Effector CD4-positive, alpha-beta T cell (primary cell): ENCODE measurements at places on chromosomes 2 and 18.

DNA sequence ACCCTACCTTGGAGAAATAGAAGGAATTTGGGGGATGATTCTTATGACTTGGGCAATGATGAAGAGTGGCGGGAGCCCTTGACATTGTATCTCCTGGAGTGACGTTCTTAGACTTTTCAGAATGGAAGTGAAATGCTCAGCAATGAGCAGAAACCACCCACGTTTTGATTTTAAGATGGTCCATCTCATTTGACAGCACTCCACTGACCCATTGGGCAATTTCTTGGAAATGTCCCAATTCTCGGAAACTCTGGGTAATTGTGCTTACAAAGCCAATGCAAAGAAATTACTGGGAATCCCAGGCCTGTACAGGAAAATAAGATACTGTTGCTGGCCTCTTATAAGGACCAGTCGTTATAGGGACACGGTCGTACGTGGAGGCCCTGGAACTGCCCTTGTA lies 170.0 kb upstream of the COPS8 start:
- no peak for DNase-seq

DNA sequence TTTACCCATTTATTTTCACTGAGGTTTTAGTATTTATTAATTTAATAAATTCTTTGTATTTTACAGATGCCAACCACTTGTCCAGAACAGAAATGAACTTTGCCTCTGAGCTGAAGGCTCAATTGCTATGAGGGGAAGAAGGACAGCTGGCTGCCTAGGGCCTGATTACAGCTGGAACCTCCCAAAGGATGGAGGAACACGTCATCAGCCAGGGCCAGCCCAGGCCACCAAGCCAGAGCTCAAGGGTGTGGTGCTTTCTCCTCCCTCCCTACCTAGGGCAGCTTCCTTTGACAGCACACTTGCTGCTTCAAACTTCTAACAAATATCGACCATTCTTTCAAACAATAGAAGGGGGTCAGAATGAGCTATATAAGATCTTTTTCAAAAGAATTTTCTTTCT lies 19.7 kb upstream of the RIOK3 start:
- no peak for DNase-seq

DNA sequence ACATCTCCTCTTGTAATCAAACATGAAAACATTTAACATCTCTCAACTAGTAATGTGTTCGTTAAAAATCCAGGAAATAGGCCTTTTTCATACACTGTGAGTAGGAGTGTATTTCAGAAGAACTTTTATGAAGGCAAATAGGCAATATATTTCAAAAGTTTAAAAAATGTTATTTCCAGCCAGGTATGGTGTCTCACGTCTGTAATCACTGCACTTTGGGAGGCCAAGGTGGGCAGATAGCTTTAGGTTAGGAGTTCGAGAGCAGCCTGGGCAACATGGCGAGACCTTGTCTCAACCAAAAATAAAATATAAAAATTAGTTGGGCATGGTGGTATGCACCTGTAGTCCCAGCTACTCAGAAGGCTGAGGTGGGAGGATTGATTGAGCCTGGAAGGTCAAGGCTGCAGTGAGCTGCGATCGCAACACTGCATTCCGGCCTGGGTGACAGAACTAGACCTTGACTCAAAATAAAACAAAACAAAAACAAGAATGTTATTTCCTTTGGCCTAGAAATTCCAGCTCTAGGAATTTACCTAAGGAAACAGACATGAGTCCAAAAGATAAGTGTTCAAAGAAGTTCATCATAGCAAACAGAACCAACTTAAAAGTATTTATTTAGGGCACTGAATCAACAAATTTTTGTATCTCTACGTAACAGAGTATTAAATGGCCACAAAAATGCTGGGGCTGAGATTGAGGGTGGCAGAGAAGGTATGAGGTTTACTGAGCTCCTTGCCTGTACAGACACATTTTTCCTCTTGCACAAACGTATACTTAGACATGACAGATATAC lies 14.9 kb downstream of the RBKS start:
- no peak for DNase-seq

GRCh38 chr2:217396586-217396985 lies 536.7 kb upstream of the TNP1 start:
- no peak for DNase-seq

DNA sequence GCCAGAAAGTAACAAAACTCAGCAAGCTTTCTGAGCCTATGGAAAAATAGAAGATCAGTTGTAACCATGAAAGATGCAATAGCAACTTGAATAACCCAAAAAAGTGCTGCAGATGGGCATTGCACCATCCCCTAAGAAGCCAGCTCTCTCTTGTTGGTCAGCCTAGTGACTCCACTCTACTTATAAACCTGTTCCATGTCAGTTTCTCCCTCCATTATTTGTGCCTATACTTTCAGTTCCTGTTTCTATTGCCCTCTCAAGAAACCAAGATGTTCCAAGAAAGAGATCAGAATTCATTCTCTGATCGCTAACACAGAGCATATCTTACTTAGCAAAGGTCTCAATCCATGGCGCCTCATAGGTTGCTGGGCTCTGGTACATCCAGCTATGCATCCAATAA lies 170.3 kb upstream of the MAP2 start:
- no peak for DNase-seq

- no peak for DNase-seq
Observed at GRCh38 chr2:207395535-207396251, 134.1 kb upstream of the CREB1 start.

DNA sequence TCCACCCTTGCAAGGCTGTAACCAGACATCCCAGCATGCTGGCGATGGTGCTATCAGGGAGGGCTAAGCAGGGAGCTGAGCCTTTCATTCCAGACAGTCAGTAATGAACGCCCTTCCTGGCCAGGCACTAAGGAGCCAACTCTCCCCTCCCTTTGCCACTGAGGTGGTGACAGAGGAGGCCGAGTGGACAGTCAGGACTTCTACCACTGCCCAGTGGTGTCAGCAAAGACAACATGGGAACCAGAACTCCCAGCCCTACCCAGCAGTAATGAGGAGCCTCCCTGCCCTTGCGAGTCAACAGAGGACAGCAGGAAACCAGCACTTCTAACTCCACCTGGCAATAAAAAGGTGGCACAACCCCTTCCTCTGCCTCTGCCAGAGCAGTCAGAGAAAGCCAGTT lies 68.6 kb downstream of the ZAP70 start:
- no peak for DNase-seq

- no peak for DNase-seq
Observed at GRCh38 chr2:238638100-238638981, 209.5 kb upstream of the TWIST2 start.

GRCh38 chr2:43415592-43415991 lies 180.2 kb downstream of the THADA start:
- no peak for DNase-seq

- no peak for DNase-seq
Observed at GRCh38 chr2:3377279-3377611, 373 bp downstream of the EIPR1 start.

GRCh38 chr2:211157211-211157610 lies 600.8 kb downstream of the CPS1 start:
- DNase-seq, result no peak
